ENCODE measurements at places on chromosomes 4 and X. TPM values are rescaled to one million over a fixed set of nuclear protein-coding genes. Genes with fewer than 3 reads are reported as not detected.

The PPP4R3C gene
- not detected for total RNA-seq

The TMSB15A gene
- total RNA-seq: not detected

The UBQLN2 gene
- total RNA-seq: 20.3 TPM

The DCLK2 gene
- 4.3 TPM for total RNA-seq

The CCKAR gene
- not detected for total RNA-seq

The ENPP6 gene
- total RNA-seq: 0.35 TPM

The TREX2 gene
- 0.55 TPM for total RNA-seq

The NUDT11 gene
- total RNA-seq: 0.43 TPM

The PHKA1 gene
- 4.0 TPM for total RNA-seq

Data from mucosa of descending colon (tissue), 3 donors.